ENCODE measurements at places on chromosomes 16 and 17.

DNA sequence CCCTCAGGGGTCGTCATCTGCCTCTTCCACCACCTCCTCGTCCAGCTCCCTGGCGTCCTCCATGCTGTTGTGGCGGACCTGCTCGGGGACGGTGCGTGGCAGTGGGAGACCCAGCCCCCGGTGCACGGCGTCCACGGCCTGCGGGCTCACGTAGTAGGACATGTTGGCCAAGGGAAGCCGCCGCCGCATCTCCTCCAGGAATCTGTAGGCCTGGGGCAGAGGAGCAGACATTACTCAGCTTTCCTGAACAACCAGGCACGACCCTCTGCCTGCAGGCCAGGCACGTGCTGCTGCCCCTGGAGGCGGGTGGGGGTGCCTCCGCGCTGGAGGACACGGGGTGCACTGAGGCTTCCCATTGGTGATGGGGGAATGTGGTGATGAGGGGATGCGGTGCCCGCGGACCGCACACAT lies 17.8 kb downstream of the TELO2 start:
- DNase-seq = no peak

DNA sequence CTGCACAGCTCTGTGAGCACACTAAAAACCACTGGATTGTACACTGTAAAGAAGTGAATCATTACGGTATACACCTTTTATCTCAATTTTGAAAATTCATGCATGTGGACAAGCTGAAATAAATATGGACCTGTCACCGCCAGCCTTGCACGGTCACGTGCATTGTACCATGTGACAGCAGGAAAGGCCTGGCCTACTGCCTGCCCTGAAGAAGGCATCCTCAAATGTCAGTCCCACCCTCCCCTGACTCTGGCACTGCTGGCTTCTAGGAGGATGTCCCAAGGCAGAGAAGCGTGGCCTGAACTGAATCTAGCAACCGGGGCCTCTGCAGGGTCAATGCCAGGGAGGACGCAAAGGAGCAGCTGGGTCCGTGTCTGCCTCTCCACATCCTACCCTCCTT lies 34.6 kb downstream of the SLC38A8 start:
- DNase-seq = no peak

DNA sequence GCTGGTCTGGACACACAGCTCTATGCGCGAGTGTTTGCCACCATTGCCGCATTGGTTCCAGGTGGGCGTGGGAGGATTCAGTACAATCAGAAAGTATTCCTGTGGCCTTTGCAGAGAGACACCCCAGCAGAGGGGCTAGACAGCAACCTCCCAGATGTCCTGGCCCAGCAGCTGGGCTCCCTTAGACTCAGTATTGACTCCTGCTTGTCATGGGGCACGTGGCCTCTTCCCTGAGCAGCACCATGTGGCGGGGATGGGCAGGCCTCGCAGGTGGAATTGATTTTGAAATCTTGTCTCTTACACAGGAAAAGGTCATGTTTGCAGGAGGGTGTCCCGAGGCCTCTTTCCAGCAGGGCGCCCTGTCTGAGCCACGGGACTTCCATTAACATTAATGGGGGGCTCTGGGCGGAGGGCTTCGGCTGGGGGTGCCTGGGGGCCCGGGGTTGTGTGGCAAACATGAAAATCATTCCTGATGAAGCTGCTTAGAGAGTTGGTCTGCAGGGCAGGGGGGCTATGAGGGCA lies 96.4 kb downstream of the C16orf78 start:
- no peak for DNase-seq

DNA sequence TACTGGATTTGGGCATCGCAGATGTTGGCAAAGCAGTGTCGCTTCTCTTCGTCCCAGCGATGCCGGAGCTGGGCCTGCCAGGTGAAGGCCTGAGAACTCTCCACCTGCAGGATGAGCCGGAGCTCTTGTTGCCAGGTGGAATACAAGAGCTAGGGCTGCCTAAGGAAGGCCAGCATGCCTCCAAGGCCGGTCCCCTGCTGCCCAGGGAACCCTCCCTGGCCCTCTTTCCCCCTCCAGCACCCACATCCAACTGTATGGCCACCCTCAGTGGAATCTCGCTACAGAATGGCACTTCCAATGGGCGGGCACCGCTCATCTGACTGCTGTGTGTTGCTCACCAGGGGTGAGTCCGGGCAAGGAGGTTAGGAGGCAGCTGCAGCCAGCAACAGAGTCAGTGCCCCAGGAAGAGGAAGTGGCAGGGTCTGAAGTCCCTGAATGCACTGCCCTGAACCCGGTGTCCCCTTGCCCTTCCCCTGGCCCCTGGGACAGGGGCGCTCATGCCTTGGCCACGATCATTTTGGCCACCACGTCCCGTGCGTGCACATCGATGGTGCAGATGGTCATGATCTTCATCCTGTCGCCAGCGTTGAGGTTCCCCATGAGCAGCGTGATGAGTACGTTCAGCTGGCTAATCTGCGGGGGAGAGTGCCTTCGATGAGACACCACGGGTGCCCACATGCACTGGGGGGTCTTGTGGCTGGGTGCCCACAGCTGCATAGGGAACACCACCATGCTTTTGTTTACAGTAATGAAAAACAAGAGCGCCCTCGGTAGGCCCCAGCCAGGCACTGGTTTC lies 75.8 kb downstream of the DNAH17 start:
- no peak for DNase-seq

DNA sequence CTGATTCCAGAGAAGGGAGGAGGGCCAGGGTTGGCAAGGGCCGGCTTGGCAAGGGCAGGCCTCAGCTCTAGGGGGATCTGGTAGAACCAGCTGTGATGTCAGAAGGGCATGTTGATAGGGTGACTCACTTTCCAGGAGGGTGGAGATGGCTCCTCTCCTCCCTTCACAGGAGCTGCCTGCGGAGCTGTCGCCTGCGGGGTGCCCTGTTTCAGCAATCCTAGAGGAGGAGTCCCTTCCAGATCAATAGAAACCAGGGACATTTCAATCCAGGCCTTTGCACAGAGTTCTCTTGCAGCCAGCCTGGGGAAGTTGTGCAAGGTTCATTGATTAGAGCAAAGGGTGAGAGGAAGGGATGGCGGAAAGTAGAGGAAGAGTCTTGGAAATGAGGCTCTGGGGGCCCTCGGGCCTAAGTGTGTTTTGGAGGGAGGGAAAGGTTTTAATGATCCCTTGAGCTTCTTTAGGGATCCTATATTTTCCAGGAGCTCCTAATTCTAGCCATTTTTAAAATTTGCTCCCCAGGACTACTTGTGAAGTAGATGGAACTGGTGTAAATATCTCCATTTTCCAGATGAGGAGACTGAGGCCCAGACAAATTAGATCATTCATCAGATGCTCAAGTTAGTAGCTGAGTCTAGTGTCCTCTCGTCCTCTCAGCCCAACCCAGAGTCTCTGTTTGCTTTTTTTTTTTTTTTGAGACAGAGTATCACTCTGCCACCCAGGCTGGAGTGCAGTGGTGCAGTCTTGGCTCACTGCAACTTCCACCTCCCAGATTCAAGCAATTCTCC lies 24.8 kb upstream of the CSNK2A2 start:
- DNase-seq = no peak

DNA sequence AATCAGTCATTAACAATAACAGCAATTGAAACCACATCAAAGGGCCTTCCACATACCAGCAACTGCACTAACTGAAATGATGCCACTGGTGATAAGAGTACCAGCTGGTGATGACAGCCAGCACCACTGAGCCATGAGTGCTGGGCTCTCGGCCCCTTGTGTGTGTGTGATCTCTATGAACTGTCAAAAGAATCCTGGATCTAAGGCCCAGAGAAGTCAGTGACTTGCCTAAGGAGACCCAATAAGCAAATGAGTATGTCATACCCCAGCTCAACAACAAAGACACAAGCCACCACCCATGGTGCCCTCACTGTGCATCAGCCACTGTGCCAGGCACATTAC lies 220.9 kb downstream of the ZNF423 start:
- DNase-seq = no peak
